Suprapubic skin (tissue), 4 donors: ENCODE measurements at places on chromosomes 1 and 21. TPM values are rescaled to one million over a fixed set of nuclear protein-coding genes. Genes with fewer than 3 reads are reported as not detected.

Gene SYCP1
- total RNA-seq, result not detected

GRCh38 chr1:217982331-217983050 lies 302.6 kb upstream of the RRP15 start:
- no peak for DNase-seq

DNA sequence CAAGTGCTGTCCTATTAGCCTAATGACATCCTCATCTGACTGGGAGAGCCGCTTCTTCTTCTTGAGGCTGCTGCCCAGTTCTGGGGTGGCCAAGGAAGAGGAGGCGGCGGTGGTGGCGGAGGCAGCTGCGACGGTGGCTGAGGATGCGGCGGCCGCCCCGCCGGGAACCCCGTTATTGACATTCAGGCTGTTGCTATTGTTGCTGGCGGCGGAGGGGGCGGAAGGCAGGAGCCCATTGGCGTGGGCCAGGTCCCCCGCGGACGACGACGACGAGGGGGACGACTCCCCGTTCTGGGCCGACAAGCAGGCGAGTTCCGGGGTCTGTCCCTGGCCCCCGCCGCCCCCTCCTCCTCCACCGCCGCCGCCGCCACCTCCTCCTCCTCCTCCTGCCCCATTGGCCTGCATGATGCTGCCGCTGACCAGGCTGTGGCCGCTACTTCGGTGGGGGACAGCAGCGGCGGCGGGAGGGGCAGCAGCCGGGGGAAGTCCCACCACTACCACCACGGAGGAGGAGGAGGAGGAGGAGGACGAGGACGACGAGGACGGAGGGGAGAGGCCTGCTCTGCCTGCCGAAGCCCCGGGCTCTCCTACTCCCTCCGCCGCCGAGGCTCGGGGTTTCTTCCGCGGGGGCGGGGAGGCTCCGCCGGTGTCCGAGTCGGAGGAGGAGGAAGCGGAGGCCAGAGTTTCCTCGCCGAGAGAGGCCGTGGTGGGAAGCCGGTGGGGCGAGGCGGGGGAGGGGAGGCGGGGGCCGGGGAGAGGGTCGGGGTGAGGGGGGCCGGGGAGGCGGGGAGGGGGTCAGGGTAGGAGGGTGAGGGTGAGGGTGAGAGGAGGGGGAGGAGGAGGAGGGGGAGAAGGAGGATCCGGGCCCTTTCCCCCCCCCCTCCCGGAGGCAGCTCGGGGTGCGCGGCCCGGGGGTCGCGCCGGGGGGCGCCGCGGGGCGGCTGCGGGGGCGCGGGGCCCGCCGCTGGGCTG lies 610 bp downstream of the WDR26 start:
- DNase-seq, result peak; percentile 83

- DNase-seq, result no peak
These were observed 28.3 kb upstream of the ACOT11 start for GRCh38 chr1:54519709-54520108.

DNA sequence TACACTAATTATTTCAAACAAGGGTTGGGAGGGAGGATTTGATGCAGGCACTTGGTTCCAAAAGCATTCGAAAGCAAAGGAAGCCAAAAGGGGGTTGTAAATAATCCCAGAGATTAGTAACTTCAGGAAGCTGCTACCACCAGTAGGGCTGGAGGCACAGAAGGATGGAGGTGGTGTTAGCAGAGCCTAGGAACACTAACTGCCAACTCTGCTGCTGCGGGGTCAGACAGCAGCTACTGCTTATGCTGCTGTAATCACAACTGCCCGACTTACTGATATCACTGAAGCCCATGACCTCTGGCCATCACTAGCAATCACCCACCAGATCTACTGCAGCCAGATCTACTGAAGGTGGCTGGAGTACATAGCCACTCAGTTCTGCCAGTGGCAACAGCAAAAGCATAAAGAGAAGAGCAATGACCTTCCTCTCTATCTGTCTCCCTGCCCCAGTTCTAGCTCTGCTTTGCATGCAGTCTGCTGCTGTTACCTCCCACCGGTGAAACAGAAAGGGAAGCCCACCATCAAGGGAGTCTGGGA lies 408.5 kb downstream of the PLPP3 start:
- DNase-seq, result no peak

GRCh38 chr1:205321162-205321958 lies at the start of gene NUAK2:
NUAK2 (minus strand) TSS chr1:205321745; CDS start chr1:205321628, 117 bp downstream.
- DNase-seq, result peak; percentile 89

DNA sequence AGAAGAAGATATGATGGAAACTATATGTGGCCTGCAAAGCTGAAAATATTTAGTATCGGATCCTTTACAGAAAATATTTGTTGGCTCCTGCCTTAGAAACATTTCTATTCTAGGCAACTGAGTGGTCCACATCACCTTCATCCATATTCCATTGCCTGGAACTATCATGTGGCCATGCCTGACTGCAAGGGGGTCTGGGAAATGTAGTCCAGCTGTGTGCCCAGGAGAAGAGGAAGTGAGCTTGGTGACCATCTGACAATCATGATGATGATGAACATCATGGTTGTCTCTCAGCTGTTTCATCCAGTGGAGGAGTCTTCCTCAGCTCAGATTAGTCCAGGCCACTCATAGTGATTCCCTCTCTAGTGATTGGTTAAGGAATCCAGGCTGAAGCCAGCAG lies 61.8 kb upstream of the IFNLR1 start:
- no peak for DNase-seq
